A549 treated with Hydrocortisone at 1 μM for 4 hours (cell line): ENCODE measurements at places on chromosomes 3 and 15. TPM values are rescaled to one million over a fixed set of nuclear protein-coding genes. Genes with fewer than 3 reads are reported as not detected.

Gene TMEM212
- total RNA-seq: not detected in 5 replicates

Gene DOCK3
- 0.29 to 0.38 TPM (median 0.35 TPM) in 5 replicates for total RNA-seq

Gene PLCB2
- 0.67 to 1.1 TPM (median 0.85 TPM) in 5 replicates for total RNA-seq

Gene RNF123
- 11.6 to 15.1 TPM (median 13.7 TPM) in 5 replicates for total RNA-seq

Gene DNAH1
- total RNA-seq: 0.78 to 1.2 TPM (median 0.97 TPM) in 5 replicates

Gene CLPX
- 33.8 to 58.3 TPM (median 49.0 TPM) in 5 replicates for total RNA-seq

Gene SV2B
- 0.05 to 0.14 TPM (median 0.08 TPM) in 5 replicates for total RNA-seq

Gene STRA6
- total RNA-seq: 61.8 to 83.1 TPM (median 71.9 TPM) in 5 replicates

Gene IQCF5
- not detected in 5 replicates for total RNA-seq

Gene SAMMSON
- not detected in 5 replicates for total RNA-seq

Gene GUCA1C
- total RNA-seq: not detected in 5 replicates

Gene SKOR1
- 0.02 to 0.07 TPM (median 0.05 TPM) in 5 replicates for total RNA-seq

Gene PYGO1
- 6.0 to 7.7 TPM (median 7.1 TPM) in 5 replicates for total RNA-seq

Gene DZIP1L
- total RNA-seq: 9.1 to 13.9 TPM (median 10.3 TPM) in 5 replicates

Gene FRMD5
- 2.0 to 2.9 TPM (median 2.5 TPM) in 5 replicates for total RNA-seq

Gene FEZF2
- not detected in 5 replicates for total RNA-seq

Gene LRRC34
- not detected in 5 replicates for total RNA-seq

Gene TMC3
- not detected in 5 replicates for total RNA-seq

Gene SHQ1
- 16.3 to 21.1 TPM (median 17.0 TPM) in 5 replicates for total RNA-seq

Gene PBRM1
- 9.5 to 17.9 TPM (median 15.1 TPM) in 5 replicates for total RNA-seq

Gene UROC1
- not detected in 5 replicates for total RNA-seq

Gene FAM81A
- 10.7 to 12.7 TPM (median 11.4 TPM) in 5 replicates for total RNA-seq

Gene ZNF660
- total RNA-seq: not detected in 5 replicates

Gene ZPLD1
- 0.06 TPM in 1 of 5 replicates, not detected in the others for total RNA-seq
